Amniotic stem cell (primary cell): ENCODE measurements at places on chromosomes 16 and 17.

DNA sequence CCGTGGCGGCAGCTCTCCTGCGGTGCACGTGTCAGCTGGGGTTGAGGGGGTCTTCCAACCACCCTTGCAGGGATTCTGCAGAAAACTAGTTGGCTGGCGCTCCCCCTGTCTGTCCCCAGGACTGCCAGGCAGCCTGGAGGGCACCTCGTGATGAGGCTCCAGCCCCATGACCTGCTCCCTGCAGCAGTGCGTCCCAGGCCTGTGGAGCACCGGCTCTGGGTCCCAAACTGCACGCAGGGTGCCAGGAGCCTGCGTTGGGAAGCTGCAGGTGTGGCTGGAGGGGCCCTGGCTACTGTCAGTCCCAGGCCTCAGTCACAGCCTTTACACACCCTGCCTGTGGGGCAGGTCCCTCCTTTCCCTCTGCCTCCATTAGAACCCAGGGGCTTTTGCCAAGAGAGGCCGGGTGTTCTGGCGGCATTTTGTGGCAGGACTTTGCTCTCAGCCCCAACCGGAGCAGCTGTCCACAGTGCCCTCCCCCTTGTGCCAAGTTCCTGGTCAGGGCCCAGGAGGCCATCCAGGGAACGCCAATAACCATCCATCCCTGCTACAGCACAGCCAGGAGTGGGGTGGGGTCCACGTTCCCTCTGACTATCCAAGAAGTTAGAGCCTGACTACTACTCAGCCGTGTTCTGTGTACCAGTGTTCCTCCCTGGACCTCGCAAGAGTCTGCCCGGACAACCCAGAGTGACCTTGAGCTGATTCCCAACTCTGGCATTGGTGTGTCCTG lies 9.2 kb downstream of the CHMP6 start:
- no peak for DNase-seq

DNA sequence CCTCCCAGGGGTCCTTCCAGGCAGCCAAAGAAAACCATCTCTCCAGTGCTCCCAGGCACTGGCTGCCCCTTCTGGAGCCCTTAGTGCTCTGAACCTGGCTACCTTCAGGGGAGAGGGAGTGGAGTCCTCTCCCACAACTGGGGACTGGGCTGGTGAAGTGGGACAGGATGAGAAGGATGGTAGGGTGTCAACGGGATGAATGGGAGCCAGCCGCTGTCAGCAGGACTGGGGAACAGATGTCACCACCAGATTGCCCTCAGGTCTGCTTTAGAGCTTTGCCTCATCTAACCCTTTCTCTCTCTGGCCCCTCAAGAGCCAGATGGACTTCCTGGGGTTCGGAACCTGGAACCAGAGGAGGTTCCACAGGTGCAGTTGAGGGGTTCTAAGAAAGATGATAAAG lies 488 bp upstream of the SEBOX start:
- DNase-seq: no peak

GRCh38 chr17:2681650-2682049 lies 29.9 kb downstream of the CLUH start:
- no peak for DNase-seq

- no peak for DNase-seq
These were observed 55.2 kb downstream of the PECAM1 start for GRCh38 chr17:64335486-64335885.

- no peak for DNase-seq
These were observed 10.8 kb downstream of the POLR2C start for GRCh38 chr16:57473176-57473840.

DNA sequence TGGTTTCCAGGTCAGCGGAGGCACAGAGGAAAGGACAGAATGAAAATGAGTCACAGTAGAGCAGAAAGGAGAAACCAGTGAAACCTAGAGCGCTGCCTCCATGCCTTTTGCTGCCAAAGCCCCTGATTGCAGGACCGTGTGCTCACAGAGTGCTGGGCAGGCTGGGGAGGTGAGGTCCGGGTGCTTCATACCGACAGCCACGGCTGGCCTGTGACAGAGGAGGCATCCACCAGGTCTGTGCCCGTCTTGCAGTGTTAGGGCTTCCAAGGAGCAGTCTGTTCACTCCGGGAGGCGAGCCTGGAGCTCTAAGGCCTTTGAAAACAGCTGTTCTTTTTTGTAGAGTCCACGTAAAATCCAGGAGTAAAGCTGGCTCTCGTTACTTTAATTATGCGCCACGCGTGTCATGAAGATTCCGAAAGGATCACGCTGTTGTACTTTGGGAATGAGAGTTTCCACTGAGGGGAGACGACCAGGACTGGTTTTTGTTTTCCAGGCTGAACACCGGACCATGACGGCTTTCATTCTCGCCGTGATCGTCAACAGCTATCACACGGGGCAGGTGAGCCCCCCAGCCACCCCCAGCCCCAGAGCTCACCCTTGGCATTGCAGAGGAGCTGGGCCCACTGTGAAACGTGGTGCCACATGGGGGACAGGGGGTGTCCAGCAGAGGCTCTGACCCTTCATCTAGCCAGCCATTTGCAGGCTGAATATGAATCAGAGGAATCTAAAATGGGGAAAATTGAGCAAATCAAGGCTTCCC lies 108.5 kb upstream of the CHMP6 start:
- DNase-seq: no peak

GRCh38 chr17:33864758-33865229 lies 390.3 kb upstream of the CCL2 start:
- DNase-seq: no peak

DNA sequence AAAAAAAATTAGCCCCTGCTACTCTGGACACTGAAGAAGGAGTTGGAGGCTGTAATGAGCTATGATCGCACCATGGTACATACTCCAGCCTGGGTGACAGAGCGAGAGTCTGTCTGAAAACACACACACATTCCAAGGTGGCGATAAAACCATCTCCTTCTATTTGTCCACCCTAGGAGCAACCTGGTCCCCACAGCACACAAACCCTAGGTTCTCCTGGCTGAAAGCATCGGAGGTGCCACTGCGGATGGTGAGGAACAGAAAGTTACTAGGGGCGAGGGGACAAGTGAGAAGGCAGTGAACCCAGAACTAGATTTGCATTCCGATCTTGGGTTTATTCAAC lies 1.4 kb upstream of the ECI1 start:
- no peak for DNase-seq

GRCh38 chr17:43028221-43028861 lies 3.3 kb downstream of the RND2 start:
- DNase-seq: no peak

DNA sequence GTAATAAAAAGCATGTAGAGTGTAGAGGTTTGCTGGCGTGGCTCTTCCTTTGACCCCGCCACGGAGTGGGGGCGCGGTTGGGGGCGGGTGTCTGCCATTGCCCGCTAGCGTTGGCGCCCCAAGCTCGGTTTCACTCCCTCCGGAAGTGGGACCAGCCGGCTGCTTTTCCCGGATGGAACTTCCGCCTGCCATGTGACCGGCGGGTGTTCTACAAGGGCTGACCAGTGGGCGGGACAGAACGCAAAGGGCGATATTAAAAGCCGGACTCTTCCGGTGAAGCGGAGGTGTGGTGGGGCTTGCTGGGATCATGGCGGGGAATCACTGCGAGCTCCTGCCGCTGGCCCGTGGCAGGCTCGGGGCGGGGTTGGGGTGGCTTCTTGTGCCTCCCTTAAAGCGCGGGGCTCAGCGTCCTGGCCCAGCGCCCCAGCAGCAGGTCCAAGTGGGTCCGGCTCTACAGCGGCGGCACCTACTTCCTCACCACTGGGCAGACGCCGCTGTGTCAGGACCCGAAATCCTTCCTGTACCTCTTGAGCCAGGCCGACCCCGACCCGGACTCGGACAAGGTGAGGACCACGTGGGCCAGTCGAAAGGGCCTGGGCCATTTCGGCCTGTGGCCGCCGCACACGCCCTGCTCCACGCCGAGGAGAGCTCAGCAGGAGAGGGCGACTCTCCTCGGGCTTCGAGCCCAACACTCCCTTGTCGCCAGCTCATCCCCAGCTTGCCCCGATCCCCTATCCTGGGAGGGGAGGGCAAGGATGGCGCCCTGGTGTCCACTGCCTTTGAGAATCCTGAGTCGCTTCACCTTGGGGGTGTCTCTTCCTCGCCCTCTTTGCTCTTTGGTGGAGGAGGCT lies 65.6 kb downstream of the PDPK1 start:
- DNase-seq: peak; percentile 97

DNA sequence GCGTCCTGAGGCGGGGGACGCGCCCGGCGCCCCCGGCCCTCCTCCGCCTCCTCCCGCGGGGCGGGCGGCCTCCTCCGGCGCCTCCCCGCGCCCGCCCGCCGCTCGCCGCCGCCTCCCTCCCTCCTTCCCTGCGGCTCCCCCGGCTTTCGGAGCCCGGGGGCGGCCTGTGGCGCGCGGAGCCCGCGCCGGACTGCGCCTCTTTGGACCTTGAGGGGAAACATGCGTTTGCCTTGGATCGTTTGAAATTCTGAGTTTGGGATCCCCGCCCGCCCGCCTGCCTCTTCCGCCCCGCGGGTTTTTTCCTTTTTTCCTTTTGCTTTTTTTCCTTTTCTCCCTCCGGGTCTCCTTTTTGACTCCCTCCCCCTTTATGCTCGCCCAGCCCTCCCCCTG lies 390 bp downstream of the ZNRF1 start:
- DNase-seq: no peak
